ENCODE measurements at places on chromosomes 5 and 9.

DNA sequence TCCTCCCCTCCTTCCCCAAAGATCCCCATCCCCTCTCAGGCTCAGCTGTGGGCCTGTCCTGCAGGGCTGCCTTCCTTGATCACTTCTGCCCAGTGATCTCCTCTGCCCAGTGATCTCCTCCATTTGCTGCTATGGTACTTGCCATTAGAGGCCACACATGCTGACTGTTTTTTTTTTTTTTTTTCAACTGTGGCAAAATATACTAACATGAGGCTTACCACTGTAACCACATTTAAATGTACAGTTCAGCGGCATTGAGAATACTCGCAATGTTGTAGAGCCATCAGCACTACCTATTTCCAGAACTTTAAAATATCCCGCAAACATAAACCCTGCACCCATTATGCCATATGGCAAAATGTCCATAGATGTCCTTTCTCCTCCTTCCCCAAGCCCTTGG is 61.7 kb upstream of the EPB41L4B start:
- no peak for DNase-seq

GRCh38 chr9:133492061-133493021 is 13.4 kb upstream of the SLC2A6 start:
- no peak for DNase-seq

- DNase-seq = no peak
These were observed 1534.7 kb downstream of the EFNA5 start for GRCh38 chr5:106136061-106136460.

- DNase-seq = peak; percentile 64
These were observed 35.8 kb downstream of the C5orf15 start for GRCh38 chr5:133932441-133933168.

DNA sequence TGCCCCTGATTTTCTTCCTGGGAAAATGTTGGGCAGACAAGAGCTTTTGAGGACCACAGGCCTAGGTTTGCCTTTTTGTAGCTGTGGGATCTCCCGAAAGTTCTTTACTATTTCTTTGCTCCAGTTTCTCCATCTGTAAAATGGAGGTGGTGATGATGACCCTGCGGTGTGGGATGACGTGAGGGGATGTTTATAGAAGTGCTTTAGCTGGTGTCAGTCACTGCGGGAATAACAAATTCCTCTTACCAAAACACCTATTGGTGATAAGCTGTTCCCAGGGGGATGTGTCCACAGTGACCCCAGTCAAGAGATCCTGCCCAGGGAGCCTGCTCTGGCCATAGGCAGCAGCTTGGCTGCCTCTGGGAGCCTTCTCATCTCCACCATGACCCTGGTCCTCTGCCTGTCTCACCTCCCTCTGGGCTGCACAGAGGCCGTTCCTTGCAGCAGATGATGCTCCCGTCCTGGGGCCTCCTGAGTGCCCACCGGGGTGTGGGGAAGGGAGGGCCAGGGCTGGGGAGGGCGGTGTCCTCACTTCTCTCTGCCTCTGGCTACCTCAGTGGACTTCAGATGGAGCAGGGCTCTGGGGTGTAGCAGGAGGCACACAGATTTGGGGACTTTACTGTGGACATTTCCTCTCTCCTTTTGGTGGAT is 77.2 kb downstream of the COL15A1 start:
- no peak for DNase-seq

- no peak for DNase-seq
These were observed 158.8 kb downstream of the CEP120 start for GRCh38 chr5:123264394-123264793.

- DNase-seq = no peak
These were observed 24.7 kb upstream of the SLC6A19 start for GRCh38 chr5:1176473-1177391.

- DNase-seq = no peak
These were observed 59.8 kb upstream of the RNU6ATAC start for GRCh38 chr9:134224127-134224526.

DNA sequence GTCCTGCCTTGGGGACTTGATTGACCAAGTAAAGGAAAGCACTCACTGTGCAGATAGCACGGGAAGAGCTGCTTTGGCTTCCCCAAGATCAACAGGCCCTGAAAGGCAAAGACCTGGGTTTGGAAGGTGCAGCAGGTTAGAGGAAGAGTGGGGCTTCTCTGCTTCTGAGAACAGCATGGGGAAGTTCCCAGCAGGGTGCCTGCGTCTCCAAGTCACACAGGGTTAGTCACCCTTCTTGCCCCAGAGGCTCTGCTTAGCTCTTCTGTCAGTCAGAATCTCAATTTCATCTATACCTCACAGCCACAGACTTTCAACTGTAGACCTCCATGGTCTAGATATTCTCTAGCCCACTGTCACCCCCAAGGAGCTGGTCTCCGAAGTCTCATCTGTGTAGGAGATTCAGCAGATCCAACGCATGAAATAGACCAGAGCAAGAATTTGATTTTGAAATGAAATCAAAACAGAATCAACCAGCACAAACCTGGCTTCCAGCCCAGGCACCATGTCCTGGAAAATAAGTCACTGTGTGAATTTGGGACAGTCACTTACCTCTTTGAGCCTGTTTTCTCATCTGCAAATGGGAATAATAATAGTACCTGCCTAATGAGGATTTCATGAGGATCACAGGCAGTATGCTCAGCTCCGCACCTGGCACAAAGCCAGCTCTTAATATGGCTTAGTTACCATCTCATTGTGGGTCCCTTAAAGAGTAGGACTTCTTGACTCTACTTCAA is 64.0 kb downstream of the SFXN1 start:
- DNase-seq = peak; percentile 24

GRCh38 chr5:56314529-56314928 is 81.4 kb upstream of the ANKRD55 start:
- peak; percentile 32 for DNase-seq

- no peak for DNase-seq
These were observed 269.7 kb downstream of the MLLT3 start for GRCh38 chr9:20352591-20352990.

GRCh38 chr9:38119560-38120236 is 50.7 kb upstream of the SHB start:
- no peak for DNase-seq

DNA sequence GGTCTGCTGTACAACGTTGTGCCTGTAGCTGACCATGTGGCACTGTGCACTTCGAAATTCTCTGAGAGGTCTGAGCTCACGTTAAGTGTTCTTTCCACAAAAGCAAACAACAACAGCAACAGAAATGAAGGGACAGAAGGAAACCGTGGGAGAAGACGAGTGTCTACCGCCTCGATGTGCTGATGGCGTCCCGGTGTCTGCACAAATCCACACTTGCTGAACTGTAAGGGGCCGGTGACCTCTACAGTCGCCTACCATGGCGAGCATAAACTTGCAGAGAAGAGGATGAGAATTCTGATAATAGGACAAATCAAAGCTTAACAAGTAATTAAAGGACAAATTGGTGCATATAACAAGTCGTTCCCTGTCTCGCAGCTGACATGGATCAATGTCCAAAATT is 114.0 kb downstream of the ADAMTS2 start:
- no peak for DNase-seq

DNA sequence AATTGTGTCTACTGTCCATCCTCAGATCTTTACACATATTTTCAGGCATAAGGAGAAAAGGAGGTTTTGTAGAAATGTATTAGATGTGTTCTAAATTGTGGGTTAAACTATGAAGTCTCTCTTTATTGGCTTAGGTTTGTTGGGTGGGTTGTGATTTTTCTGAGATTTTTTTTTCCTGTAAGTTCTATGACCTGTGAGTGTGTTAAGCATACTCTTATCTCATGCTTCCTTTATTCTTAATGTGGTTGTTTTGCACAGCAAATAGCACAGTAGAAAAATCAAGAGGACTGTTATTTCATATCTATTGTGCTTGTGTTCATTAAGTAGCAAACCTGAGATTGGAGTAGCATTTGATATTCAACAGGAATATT is 23.3 kb downstream of the NR2F1 start:
- no peak for DNase-seq

DNA sequence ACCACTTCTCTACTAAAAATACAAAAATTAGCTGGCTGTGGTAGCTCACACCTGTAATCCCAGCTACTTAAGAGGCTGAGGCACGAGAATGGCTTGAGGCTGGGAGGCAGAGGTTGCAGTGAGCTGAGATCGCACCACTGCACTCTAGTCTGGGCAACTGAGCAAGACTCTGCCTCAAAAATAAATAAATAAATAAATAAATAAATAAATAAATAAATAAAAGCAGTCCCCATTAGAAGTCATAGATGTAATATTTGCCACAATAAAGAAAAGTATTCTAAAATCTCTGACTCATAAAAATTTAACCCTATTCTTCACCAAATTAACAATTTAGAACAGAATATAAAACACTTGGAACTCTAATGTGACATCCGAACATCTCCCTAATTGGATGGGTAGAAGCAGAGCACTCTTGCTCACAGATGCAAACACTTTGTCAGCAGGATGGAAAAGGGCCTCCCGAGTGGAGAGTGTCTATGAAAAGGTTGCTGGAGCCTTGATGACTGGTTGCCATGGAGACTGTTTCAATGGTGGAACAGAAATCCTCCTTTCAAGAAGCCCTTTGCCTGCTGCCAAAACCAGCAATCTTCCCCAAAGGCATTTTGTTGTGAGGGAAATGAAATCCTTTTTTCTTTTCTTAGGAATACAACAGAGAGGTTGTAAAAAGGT is 38.9 kb upstream of the TRAF1 start:
- no peak for DNase-seq

DNA sequence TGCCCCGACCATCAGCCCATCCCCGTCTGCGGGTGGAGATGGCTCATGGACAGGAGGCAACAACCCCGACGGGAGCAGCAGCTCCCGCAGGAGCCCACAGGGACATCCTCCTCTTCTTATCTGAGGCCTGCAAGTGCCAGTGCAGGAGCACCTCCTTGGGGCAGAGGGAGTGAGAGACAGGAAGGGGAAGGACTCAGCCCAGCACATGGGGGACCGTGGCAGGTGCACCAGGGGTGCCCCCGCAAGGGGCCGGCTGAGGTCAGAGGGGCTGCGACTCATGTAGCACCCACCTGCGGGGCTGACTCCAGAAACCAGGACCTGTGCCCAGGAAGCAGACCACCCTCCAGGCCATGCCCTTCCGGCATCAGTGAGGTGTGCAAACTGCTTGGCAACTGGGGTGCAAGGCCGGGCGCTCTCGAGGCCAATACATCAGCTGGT is 259.8 kb upstream of the ADAMTS16 start:
- DNase-seq = no peak

DNA sequence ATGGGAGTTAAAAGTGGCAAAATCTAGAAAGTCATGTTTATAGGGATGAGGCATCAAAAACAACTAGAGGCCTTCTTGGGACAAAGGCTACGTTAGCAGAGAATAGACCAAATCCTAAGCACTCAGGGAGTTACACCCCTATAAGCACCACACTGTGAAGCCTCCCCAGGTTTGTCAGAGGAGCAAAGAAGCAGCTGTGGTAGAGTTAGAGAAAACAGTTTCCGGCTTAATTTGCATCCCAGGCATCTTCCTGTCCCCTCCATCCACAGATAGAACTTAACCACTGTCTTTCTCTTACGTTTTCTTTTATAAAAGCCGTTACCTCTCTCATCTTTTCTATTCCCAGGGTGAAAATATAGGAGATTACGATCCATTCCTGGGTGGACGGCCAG is 188.6 kb upstream of the KLF9 start:
- no peak for DNase-seq

GRCh38 chr9:107484117-107484723 is 5.3 kb downstream of the KLF4 start:
- peak; percentile 66 for DNase-seq

DNA sequence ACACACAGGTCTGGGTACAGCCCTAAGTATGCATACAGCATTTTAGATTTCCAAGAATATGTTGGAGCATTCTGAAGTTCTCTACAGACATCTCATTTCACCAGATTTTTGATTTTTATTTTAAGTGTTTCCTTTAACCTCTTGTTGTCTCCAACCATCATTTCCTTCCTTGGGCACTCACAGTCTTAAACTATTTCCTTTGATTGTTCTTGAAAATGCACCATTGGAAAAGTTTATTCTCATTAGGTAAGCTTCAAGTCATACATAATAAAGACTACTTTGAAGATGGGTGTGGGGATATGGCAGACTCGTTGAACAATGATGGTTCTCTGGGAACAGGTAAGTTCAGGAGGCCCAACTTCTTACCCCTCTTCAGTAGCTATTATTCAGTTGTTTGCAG is 1174.6 kb downstream of the CDH12 start:
- no peak for DNase-seq

DNA sequence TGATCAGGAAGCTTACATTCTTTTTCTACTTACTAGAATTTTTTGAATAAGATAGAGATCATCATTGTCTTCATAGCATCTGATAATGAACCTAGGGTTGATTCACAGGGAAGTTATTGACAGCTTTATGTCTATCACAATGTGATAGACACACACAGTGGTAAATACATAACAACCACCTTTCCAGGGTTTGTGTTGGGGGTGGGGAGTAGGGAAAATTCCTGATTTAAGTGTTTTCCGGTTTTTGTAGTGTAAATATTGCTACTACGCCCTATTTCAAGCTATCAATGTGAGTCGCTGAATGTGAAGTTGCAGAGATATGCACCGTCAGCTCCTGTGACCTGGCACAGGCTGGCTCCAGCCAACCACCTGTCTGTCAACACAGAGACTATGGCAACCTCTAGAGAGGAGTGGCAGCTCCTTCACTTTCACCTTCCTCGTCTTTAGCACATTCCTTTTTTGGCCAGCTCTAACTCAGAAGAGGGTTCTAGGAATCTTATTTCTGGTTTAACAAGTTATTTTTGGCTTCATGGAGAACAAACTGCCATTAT is 224.9 kb downstream of the MAT2B start:
- no peak for DNase-seq

DNA sequence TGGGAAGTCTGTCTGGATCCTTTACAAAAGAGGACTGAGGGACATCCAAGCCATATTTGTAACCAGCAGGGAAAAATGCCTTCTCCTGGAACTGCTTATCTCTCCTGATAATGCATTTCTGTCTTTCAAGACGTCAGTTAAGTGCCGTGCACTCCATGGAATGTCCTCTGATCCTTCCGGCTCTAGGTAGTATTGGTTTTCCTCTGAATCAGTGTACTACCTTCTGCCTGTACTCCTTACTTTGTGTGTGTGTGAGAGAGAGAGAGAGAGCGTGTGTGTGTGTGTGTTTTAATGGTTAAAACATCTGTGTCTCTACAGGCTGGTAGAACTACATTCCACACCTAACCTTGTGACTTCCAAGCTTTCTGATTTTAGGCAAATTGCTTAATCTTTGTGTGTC is 89.9 kb downstream of the PIP5K1B start:
- no peak for DNase-seq

DNA sequence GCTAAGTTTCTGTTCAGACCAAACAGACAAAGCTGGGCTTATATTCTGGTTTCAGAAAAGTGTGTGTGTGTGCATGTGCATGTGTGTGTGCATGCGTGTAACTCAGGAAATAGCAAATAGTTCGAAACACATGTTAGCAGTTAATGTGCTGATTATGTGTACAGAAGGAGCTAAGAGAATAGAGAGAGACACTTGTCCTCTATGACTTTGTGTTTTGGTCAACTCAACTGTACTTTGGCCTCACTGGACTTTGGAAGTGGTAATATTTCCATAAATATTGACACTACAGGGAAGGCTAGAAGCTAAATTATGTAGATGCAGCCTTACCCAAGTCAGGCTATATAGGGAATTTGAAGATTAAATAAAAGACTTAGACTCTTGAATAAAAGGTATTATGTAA is 155.5 kb downstream of the RAB3C start:
- DNase-seq = no peak

- DNase-seq = no peak
These were observed 49.5 kb downstream of the CAMSAP1 start for GRCh38 chr9:135857843-135858242.
